ENCODE measurements at places on chromosomes 7 and 10.

GRCh38 chr7:9017286-9017685 lies 583.9 kb downstream of the NXPH1 start:
- no peak for DNase-seq

DNA sequence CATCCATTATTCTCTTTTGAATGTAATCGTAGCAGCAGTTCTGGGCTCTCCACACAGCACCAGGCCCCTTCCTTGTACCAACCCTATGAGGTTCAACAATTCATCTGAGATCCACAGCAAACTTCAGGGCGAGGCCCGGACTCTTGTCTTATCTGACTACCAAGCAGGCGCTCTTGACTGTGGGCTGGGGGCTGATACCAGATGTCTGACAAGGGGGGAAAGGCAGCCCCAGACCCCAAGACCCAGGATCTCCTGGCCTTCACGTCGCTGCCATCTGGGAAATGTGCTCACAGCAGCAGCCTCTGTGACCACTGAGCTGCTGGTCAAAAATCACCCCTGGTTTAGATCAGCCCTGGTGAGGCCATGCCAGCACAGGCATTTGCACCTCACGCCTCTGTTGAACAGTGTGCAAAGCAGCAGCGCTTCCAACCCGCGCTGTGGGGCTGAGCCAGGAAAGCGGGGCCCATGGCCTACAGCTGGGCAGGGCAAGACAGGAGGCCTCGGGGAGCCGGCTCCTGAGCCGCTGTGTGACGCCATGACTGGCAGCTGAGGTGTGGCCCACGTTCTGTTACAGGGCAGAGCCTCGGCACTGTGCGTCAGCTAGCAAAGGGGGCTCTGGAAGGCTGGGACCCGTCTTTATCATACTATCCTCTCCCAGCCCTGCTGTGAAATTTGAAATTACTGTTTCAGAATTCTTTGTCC lies 143.9 kb downstream of the PAXIP1 start:
- DNase-seq, result no peak

GRCh38 chr7:105876964-105877601 lies 684 bp upstream of the ATXN7L1 start:
- peak; percentile 12 for DNase-seq

DNA sequence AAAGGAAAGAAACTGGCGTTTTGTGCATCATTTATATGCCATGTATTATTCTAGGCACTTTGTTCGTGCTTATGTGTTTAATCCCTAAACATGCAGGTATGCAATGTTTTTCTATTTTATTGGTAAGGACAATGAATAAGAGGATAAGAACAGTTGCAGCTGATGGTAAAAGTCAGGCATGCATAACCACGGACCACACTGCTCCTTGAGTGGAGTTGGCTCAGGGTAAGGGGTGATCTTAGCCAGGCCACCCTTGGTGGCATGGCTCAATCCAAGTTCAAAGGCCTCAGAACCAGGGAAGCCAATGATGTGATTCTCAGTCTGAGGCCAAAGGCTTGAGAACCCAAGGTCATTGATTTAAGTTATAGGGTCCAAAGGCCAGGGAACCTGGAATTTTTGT lies 1068.1 kb downstream of the NRG3 start:
- no peak for DNase-seq

DNA sequence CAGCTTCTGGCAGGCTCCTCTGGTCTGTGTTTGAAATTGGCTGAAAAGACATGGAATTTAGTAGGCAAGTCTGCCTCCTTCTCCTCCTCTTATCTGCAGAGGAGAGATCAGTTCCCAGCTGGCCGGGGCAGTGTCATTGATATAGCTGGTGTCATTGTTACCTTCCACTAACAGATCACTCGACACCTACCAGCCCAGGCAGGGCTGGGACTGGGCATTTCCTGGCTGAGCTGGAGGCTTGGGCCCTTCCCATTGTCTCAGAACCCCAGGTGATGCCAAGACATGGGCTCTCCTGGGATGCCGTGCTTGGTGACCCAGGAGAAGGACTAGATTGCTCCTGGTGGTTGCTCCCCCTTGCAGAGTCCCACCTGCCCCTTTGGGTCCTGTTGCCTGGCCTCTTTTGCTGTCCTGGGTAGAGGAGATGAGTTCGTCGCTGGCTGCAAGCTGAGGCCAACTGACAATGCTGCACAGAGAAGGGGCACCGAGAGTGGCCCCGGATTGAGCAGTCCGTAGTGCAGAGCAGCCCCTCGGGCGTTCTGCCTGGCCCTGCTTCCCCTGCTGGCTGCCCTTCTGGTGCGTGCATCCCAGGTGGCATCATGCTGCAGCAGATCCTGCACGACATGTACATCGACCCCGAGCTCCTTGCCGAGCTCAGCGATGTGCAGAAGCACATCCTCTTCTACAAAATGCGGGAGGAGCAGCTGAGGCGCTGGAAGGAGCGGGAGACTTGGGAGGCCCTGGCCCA lies at the start of gene SH2D4B:
Gene SH2D4B, plus strand, starts transcription at position 167 of the 745 bp plus-strand sequence. Its CDS starts 430 bp downstream, at position 597.
- DNase-seq, result no peak

GRCh38 chr10:60362461-60362860 lies 27.2 kb downstream of the ANK3 start:
- no peak for DNase-seq

GRCh38 chr7:138126928-138127327 lies 50.7 kb downstream of the AKR1D1 start:
- no peak for DNase-seq

- no peak for DNase-seq
These were observed 242.2 kb downstream of the TSPAN12 start for GRCh38 chr7:120615703-120616102.

DNA sequence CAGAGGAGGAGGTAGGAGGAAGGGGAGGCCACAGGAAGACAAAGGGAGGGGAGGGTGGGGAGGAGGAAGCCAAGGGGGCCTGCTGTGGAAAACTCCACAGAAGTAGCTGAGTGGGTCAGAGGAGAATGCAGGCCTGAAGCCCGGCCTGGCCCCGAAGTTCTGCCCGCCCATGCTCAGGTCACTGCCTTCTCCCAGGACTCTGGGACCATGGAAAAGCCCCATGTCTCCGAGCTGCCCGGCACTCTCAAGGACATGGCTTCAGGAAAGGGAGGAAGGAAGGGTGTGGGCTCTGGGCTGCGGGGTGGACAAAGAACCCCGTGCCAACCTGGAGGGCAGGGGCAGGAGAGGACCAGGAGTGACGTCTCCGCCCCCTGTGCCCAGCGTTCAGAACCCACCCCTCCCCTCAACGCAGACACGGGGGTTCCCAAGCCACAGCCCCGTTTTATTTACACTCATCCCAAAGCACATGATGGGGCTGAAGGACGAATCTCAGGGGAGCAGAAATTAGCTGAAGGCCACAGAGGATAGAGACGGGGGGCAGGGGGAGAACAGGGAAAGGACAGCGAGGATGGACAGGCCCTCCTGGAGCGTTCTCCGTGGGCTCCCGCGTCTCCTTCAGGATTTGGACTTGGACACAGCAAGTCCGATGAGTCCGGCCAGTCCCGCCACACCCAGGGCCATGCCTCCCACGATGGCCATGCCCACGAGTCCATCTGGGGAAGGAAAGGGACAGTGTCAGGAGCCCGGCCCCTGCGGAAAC lies 1.8 kb upstream of the CLDN15 start:
- DNase-seq, result no peak

DNA sequence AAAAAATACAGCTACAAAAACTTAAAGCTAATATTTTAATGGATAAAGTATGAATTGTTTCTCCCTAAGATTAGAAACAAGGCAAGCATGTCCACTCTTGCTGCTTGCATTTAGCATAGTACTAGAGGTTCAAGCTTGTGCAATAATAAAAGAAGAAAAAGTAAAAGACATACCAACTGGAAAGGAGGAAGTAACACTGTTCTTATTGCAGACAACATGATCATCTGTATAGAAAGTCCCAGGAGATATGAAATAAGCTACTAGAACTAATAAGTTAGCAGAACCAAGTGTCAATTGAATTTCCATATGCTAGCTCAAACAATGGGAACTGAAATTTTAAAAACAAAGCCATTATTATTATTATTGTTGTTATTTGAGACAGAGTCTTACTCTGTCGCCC lies 20.0 kb upstream of the RABGEF1 start:
- no peak for DNase-seq

- DNase-seq, result no peak
These were observed 43.1 kb upstream of the GATAD1 start for GRCh38 chr7:92404170-92404614.

GRCh38 chr7:36487756-36488336 lies 98.2 kb downstream of the ANLN start:
- peak; percentile 52 for DNase-seq

DNA sequence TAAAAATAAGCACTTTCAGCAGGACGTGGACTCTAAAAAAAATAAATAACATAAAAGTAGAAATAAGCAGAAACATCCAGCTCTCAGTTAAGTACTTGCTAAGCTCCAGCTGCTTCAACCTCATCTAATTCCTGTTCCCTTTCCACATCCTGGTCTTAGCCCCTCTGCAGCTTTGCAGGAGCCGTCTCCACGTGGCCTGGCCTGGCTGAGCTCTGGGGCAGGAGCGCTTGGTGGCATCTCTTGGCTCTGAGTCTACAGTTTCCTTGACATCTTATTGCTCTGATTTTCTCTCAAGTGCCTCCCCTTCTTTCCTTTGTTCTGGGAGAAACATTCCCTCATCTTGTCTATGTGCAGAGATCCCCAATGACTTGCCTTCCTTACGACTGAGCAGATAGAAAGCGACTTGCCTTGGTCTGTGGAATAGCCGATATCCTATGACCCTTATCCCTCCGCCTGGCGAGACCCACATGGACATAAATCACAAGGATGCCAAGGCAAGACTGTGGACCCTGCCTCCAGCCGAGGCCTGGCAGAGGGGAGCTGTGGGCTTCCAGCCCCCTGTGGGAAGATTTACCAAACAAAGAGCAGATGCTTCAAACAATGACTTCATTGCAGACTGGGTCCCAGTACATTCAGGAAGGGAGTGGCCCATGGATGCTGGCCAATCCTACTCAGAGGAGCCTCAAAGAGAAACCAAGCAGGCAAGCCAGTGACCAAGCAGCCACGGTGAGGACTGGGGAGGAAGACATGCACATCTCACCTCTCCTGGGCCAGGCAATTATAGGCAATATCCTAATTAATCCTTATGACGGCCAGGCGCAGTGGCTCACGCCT lies 61.9 kb downstream of the SPOCK2 start:
- DNase-seq, result no peak

DNA sequence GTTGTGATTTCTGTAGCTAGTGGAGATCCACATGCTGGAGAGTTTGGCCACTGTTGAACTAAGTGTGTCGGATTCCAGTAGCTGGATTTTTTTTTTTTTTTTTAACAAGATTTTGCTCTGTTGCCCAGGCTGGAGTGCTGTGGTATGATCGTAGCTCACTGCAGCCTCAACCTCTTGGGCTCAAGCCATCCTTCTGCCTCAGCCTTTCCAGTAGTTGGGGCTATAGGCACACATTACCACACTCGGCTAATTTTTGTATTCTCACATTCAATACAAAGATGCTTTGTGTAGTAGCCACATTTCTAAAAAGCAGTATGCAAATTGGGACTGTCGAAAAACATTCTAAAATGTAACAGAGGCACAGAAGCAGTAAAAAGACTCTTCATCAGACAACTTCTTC lies 63.5 kb downstream of the RABGEF1 start:
- DNase-seq, result no peak

DNA sequence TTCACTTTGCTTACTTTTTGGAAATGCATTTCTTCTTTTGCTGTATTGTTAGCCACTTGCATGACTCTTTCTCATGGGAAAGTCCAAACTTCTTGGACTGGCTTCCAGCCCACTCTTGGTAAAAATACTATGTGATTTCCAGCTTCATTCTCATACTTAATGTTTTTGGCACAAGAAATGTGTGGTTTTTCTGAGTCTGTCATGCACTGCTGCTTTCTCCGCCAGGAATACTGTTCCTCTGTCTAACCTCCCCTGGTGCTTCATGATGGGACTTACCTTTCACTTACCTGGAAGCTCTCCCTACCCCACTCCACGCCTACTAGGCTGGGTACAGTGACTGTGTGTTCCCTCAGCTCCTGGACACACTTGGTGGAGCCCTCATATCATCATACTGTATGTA lies 18.7 kb downstream of the MGAM2 start:
- DNase-seq, result no peak

DNA sequence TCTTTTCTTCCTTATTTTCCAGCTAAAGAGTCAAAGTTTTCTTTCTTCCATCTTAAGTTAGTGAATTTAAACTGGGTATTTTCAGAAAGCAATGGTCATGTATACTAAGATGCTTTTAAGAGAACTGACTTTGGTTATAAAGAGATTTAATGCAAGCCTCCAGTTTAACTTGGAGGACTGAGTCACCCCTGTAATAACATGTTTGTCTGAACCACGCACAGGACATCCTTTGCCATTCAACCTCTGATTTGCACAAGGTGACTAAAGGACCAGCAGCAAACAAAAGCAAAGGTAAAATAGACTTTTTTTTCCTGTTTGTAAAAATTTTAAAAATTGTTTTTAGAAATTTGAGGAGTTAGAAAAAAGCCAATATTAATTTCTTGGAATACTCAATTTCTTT lies 2.9 kb downstream of the HYAL4 start:
- DNase-seq, result no peak

GRCh38 chr7:14449291-14449690 lies 453.3 kb downstream of the DGKB start:
- no peak for DNase-seq

- no peak for DNase-seq
These were observed 22.4 kb downstream of the NPC1L1 start for GRCh38 chr7:44518761-44519160.

GRCh38 chr10:26486304-26486703 lies 48.2 kb downstream of the APBB1IP start:
- peak; percentile 86 for DNase-seq

DNA sequence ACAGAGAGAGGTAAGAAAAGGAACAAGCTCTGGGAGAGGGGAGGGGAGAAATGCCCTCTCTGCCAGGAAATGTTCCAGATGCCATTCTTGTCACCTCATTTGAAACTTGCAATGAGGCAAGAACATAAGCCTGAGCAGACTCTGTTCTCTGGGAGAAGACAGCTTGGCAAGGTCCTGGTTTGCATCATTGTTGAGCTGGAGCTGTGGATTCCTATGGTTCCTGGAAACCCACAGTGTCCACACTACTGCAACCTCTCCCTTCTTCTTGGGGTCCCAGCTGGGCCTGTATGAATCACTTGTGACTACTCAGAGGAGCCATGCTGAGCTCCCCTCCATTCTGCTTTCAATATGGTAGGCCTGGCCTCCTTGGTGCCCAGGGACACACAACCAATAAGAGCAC lies 60.8 kb upstream of the HECTD2 start:
- DNase-seq, result peak; percentile 67

DNA sequence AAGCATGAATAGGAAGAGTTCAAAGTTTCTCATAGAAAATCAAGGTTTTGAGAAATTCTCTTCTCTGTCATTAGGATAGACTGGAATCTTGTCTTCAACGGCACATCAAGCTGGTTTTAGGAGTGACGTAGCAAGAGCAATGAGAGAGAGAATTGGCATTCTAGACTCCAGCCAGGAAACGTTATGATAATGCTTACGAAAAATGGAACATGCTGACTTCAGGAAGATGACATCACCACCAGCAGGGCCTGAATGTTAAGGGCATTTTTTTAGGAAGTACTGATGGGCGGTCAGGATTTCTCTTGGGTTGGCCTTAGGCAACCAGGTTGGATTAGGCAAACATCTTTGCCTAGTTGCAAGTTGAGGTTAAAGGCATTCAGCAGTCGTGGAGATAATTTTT lies 213.2 kb upstream of the CTBP2 start:
- no peak for DNase-seq

- DNase-seq, result no peak
These were observed 130.5 kb downstream of the CPED1 start for GRCh38 chr7:121119047-121119446.

GRCh38 chr10:67780759-67781538 lies 57.0 kb downstream of the DNAJC12 start:
- no peak for DNase-seq

GRCh38 chr10:61835946-61836887 lies 65.3 kb upstream of the ARID5B start:
- peak; percentile 26 for DNase-seq

GRCh38 chr10:102669206-102670064 lies 25.2 kb downstream of the TRIM8 start:
- DNase-seq, result no peak

Data from fibroblast of the conjunctiva (primary cell).